T47D (cell line): ENCODE measurements at places on chromosomes 3 and 15.
A peak's percentile ranks its signal among the peaks of the same experiment; 100 is the strongest.

DNA sequence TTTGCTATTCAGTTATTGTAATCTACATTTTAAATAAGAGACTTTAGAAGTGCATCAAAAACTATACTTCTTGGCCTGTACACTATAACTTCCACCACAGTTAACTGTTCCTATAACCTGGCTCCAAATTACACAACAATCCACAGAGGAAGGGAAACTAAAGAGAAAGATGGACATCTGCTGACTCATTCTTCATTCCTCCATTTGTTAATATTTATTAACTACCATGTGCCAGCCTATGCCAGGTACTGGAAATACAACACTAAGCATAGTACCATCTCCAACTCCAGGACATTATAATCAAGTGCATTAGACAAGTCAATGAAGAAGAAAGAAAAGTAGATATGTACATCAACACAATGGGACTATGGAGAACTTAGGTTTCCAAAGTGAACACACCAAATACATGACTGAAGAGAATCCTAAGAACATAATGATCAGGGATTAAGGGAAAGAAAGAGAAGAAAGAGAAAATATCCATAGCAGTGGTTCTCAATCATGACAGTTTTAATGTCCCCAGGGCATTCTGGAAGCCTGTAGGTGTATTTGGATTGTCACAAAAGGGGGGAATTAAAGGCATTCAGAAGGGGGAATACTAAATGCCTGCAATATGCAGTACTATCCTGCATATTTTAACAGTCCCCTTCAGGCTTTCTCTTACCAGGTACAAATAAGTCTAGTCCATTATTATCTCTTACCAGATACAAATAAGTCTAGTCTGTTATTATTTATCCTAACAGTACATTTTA, 8.9 kb downstream of the ICE2 start:
- no peak for DNase-seq

DNA sequence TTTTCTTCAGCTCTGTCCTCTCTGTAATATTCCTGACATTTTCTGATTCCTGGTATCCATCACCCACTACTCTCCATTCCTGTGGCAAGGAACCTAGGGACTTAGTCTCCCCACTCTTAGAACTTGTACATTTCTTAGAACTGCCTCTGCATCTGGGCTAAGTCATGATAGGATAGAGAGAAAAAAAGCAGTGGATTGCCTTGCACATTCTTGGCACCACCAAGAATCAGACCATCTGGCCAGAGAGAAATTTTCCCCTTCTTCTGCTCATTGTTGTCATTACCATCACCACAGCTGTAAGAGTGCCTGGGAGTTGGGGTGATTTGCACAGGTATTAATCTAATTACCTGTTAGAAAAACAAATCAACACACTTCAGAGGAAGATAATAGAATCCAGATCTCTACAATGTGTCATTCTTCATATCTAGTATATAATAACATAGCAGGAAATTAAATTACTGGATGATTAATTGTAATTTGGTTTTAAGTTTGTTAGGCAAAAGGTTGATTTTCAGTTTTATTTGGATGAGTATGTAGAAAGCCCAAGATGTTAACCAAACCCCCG, 264.8 kb upstream of the ZPLD1 start:
- no peak for DNase-seq

- no peak for DNase-seq
Observed at GRCh38 chr3:159805411-159805772, 183.2 kb upstream of the IL12A start.

- DNase-seq: no peak
Observed at GRCh38 chr3:14137445-14137844, 12.6 kb downstream of the TMEM43 start.

GRCh38 chr15:68993276-68993675, 21.2 kb upstream of the NOX5 start:
- no peak for DNase-seq

DNA sequence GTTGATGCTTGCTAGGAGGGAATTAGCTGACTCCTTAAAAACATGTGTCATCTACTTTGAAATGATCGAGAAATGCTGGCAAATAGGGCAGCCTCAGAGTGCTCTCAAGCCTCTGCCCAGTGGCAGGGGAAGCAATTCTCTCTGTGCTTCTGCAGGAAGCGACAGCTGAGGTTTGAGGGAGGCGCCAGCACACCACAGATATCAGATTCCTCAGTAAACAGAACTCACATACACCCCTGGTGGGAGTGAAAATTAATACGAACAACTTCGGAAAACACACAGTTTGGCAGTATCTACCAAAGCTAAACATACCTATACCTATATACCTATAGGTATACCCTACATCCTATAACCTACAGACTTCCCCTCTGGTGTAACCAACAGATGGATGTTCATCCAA, 61.3 kb downstream of the NSMCE3 start:
- DNase-seq: no peak

DNA sequence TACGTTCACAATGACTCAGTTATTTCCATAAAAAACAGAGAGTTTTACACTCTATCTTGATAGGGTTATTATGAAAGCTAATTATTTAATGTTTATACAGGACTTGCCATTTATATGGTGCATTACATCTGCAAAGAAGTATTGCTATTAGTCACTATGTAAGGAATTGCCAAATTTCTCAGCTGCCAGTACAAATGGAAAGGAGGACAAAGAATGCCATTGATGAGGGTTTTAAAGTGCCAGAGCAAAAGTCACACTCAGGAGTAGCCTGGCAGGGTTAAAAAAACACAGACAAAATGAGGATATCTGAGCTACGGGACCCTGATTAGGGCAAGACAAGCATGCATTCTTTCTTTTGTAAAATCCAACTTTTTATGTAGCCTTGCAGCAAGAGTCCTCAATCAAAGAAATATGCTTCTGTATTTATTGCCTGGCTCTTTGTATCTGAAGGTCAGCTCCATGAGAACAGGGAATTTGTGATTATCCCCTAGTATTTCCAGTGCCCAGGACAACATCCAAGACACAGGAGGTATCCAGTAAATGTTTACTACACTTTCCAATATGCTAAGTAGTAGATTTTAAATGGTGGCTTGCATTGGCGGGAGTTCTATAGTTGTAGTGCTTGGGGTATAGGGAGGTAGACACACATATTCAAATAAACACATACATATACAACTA, 1013.6 kb downstream of the ROBO1 start:
- no peak for DNase-seq

DNA sequence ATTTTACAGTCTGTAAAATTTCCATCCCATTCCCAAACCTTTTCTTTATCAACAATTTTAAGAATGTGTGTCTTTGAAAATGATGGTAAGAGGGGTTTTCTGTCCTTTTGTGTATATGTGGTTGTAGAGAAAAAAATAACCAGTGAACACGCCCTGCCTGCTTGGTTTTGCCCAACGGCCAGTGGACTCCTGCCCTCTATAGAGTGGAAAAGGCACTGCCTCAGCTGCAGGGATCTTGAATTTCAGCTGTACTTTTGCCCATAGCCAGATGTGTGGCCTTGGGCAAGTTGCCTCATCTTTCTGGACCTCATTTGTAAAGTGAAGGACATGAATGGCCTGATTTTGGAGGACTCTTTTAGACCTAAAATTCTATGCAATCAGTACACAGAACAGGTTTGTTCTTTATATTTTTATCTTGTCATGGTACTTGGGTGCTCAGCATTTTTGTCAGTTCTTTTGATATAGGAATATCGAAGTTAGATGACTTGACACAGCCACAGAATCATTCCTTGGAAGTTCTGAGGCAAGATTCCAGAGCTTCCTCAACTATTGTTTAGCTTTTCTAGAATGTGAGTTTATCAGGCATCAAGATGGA, 81.0 kb downstream of the CLDN11 start:
- DNase-seq: peak; percentile 79

DNA sequence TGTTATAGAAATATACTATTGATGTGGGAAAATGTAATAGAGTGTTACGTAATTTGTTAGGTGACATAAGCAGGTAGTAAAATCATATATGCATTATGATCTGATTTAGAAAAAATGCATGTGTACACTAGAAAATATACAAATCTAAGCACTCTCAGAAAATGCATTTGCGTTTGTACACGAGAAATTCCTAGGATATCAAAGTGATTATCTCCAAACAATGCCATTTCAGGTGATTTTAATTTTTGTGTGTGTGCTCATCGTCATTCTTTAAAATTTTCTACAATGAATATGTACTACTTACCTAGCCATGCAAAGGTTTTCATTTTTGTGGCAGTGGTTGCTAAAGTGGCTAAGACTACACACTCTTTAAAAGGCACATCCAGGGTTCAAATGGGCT, 140.8 kb upstream of the RAD18 start:
- DNase-seq: no peak

DNA sequence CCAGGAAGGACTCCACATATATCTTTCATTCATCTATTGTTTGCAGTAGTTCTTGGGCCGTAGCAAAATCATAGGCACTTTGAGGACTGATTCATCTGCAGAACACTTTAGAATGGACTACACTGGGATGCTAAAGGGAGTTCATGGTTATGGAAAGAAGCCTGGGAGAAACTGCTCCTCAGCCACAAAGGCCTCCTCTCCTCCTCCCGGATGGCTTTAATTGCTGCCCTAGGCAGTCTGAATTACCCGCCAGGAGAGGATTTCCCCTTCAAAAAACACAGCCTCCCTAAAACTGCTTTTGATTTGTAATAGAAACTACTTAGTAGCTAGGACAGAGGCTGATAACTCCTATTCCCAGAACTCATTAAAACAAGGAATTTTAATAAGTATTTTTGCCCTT, 4.6 kb downstream of the TMEM266 start:
- DNase-seq: no peak

GRCh38 chr3:62562596-62562995, 189.2 kb upstream of the FEZF2 start:
- DNase-seq: no peak

DNA sequence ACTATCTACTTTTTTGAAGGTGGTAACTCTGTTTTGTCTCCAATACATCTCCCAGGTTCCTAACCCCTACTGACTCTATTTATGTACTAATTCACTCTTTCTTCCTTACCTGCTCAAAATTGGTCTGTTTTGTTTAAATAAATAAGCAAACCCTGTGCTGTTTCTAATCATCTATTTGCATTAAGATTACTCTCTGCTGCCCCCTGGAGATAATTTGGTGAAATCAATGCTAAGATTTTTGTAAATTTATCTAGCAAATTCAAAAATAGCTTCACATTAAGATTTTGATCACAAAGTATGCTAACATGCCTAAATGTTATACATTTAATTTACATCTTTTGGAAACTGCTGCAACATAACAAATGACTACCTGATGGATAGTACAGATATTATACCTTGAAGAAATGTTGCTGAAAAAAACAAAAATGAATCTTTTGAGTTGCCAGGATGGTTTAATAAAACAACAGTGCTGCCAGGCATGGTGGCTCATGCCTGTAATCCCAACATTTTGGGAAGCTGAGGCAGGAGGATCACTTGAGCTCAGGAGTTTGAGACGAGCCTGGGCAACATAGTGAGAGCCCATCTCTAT, 4.4 kb upstream of the CD200R1 start:
- no peak for DNase-seq

GRCh38 chr15:40467261-40467615, 3.5 kb upstream of the CHST14 start:
- DNase-seq: no peak

GRCh38 chr3:157857440-157857839, 248.8 kb downstream of the SHOX2 start:
- DNase-seq: no peak

DNA sequence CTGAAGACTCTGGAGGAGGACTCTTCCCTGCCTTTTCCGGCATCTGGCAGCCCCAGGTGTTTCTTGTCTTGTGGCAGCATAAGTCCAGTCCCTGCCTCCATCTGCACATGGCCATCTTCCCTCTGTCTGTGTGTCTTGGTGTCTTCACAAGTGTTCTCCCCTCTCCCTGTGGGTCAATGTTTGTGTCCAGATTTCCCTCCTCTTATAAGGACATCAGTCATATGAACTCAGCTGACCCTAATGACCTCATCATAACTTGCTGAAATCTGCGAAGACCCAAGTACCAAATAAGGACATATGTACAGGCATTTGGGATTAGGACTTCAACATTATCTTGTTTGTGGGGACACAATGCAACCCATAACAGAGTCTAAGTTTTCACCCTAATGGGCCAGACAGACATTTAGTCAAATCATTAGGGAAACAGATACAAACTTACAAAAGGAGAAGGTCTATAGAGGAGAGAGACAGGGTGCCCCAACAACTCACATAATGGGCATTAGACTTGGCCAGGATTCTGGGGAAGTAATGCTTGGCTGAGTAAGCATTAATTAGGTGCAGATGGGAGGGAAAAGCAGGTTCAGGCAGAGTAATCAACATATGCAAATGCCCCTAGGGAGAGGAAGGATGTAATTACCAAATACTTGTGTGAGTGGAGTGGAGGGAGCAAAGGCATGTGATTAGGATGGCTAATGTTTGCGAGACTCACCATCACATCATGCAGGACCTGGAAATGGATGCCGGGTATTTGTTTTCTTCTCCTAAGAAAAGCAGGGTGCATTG, 372.8 kb upstream of the TBL1XR1 start:
- no peak for DNase-seq

DNA sequence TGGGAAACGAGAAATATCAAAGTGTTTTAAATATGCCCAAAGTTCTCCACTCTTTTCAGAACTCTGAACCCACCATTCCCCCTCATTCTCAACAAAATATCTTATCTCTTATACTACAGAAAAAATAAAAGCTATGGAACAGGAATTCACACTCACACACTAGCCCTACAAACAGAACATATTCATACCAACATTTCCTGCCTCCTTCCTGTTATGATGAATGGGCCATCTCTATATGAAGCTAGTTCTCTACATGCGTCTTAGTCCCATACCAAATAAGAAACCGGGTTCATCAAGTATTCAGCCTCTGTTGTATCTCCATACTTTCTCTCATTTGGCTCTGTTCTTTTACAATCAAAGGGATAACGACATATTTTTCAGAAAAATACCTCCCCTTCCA, 72.6 kb downstream of the PLSCR2 start:
- no peak for DNase-seq

- peak; percentile 65 for DNase-seq
Observed at GRCh38 chr15:75713338-75713895, 769 bp upstream of the CSPG4 start.

DNA sequence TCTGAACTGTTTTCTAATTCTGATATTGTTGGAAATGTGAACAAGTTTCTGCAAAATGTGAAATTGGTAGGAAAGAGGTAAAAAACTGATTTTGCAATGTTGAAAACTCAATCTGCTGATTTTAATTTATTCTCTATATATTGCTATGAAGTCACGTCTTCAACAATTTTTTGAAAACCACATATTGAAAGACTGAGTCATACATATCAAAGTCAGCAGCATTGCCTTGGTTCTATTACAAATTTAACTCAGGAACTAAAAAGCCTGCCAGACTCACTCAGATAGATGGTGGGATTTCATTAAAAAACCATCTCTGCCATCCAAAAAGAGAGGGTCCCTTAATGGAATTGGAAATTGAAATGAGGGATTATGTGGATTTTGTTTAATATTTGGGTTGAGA, 351.4 kb downstream of the CNTN3 start:
- no peak for DNase-seq
